ENCODE measurements at places on chromosomes 3 and 15.

- DNase-seq: no peak
These were observed 445 bp downstream of the LMOD3 start for GRCh38 chr3:69121950-69122349.

DNA sequence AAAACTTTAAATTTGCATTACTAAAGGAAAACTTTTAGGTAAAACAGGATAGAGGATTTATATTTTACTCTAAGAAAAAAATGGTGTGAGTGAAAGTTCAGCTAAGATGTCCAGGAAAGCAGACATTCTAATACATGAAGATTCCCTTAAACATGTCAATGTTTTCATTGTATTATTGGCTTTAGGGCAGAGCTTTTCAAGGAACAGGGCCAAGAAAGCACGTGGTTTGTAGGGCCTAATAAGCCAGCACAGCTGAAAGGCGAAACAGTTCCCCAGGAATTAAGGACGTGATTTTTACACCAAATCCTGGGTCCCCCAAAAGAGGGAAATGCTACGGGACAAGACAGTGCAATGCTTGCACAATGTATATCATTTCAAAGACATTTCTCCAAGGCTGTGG lies 48.6 kb upstream of the MKRN3 start:
- no peak for DNase-seq

DNA sequence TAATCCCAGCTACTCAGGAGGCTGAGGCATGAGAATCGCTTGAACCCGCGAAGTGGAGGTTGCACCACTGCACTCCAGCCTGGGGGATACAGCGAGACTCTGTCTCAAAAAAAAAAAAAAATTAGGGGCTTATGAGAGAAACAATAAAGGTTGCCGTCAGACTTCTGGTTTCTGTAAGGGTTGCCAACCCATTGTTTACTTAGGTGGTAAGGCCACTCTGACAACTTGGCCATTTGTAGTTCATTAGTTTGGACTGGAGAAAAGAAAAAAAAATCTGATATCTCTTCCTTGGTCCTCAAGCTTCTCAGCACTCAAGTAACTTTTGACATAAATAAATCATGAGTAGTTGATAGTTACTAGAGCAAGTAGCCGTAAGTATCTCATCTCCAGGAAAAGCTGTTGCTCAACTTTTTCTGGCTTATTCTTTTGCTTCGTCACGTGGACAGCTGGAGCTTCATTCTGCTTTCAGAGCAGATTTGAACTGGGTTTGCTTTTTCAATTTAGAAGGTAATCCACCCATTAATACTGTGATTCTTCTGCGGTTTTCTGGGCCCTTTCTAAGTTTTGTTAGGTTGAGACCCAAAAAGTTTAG lies 9.4 kb downstream of the SNX1 start:
- no peak for DNase-seq

GRCh38 chr3:101266566-101266965 lies 53.8 kb downstream of the IMPG2 start:
- no peak for DNase-seq

DNA sequence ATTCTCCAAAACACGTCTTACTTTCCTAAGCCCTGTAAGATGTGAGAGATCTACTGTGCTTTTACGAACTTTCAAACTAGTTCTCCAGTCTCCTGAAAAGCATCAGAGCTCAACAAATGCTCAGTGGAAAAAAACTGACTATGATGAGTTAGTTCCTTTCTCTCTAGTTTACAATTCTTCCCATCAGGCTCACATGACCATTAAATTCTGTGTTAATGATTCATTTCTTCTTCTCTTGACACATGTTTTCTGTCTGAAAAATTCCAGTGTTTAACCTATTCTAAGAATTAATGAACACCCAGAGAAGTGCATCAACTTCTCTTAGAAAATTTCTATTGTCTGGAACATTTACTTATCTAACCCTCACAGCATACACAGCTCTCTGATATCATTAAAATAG lies 844.3 kb downstream of the SI start:
- DNase-seq: no peak

- no peak for DNase-seq
These were observed 36.5 kb upstream of the PLXNA1 start for GRCh38 chr3:126946405-126946804.

GRCh38 chr15:82138306-82138705 lies 92.5 kb upstream of the MEX3B start:
- DNase-seq: no peak

- no peak for DNase-seq
These were observed 46.1 kb downstream of the LRRC3B start for GRCh38 chr3:26668696-26669095.

- DNase-seq: no peak
These were observed 6.3 kb upstream of the DUT start for GRCh38 chr15:48324949-48325348.

DNA sequence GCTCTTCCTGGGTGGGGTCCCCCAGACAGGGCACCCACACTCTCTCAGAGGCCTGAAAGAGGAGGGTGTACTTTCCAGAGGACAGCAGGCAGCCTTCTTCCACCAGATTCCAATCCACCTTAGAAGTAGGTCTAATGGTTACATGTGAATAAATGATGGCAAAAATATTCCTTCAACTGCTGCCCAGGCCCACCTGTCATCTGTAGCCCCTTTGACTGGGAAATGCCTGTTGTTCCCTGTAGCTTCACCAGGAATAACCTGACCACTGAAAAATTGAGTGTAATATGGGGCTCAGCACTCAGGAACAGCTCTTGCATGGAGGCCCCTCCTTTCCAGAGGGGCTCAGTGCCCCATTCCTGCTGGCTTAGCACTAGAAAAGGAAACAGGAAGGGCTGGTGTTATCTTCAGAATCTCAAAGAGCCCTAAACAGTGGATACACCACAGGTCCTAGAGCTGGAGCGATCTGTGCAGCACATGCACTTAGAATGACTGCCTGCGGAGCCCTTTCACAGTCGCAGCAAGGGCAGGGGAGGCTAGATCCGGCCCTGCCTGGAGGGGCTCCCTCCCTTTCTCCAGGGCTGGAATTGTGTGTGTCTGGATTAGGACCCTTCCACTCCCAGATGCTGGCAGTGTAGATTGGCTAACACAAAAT lies 32.1 kb downstream of the SLC22A14 start:
- DNase-seq: no peak

- DNase-seq: no peak
These were observed 98.4 kb downstream of the NAALADL2 start for GRCh38 chr3:174957551-174958001.

GRCh38 chr3:69925506-69925905 lies 74.0 kb upstream of the SAMMSON start:
- no peak for DNase-seq

- DNase-seq: no peak
These were observed 55.4 kb upstream of the SNRPN start for GRCh38 chr15:24899367-24899766.

DNA sequence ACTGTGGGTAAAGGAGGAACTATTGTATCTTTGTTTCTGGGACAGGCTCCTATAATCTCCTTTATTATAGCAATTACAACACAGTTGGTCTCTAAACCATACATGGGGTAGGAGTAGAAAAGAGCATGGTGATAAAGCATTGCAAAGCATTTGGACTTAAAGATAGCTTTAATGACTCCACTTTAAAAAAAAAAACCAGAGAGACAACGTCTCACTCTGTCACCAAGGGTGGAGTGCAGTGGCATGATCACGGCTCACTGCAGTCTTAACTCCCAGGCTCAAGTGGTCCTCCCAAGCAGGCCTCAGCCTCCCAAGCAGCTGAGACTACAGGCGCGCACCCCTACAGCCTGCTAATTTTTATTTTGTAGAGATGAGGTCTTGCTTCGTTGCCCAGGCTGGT lies 68.2 kb downstream of the DENND4A start:
- DNase-seq: no peak

GRCh38 chr3:85875589-85875988 lies 916.8 kb downstream of the CADM2 start:
- no peak for DNase-seq

- DNase-seq: no peak
These were observed 52.0 kb downstream of the LPP start for GRCh38 chr3:188205992-188206416.

Measured in stimulated activated CD8-positive, alpha-beta memory T cell treated with anti-CD3 and anti-CD28 coated beads, Interleukin-2, amount 100 ng/mL, for 1 hour (primary cell).